ENCODE measurements at places on chromosomes 5 and 9. TPM values are rescaled to one million over a fixed set of nuclear protein-coding genes. Genes with fewer than 3 reads are reported as not detected.

Gene AK8
- 0.53 TPM for total RNA-seq

Gene CAVIN4
- 1.6 TPM for total RNA-seq

Gene PCDHB16
- total RNA-seq, result 0.50 TPM

Gene FOXD4L3
- 0.10 TPM for total RNA-seq

Gene OTP
- not detected for total RNA-seq

Gene DIRAS2
- total RNA-seq, result 0.33 TPM

Gene FAM221B
- not detected for total RNA-seq

Gene TMEM252
- not detected for total RNA-seq

Gene SIMC1
- 6.8 TPM for total RNA-seq

Gene CFAP90
- total RNA-seq, result not detected

Gene GKAP1
- 0.50 TPM for total RNA-seq

Gene ANKRD31
- under 0.01 TPM for total RNA-seq
